Aorta (tissue), 5 donors: ENCODE measurements at places on chromosomes 6 and 20. TPM values are rescaled to one million over a fixed set of nuclear protein-coding genes. Genes with fewer than 3 reads are reported as not detected.

DNA sequence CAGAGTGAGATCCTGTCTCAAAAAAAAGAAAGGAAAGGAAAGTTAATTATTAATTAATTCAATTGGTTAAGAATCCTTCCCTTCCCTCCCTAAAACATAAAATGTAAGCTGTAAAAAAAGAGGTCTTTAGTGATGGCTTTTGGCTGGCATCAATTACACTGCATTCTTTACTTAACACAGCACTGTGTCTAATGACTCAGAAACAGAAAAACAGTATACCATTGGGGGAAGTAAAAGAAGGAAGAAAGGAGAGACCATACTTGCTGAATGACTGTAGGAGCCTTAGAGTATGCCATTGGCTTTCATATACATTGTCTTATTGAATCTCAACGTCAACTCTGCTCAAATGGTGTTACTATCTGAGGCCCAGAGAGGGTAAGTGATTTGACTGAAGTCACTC is 18.3 kb upstream of the CITED2 start:
- H3K4me1 ChIP-seq, result no peaks in the 10 kb centered on the region
- no peak overlapping the region for H3K27ac ChIP-seq

DNA sequence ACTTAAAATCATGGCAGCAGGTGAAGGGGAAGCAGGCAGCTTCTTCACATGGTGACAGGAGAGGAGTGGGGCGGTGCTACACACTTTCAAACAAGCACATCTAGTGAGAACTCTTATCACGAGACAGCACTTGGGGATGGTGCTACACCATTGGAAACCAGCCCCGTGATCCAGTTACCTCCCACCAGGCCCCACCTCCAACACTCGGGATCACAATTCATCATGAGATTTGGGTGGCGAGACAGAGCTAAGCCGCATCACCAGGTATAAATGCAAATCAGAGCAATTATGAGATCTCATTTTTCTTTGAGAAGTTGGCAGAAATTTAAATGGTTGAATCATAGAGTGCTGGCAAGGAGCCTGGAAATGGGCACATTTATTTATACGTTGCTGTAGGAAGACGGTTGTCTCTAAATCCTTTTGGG is 31.4 kb downstream of the IGF2R start:
- H3K36me3 ChIP-seq, result no peaks in the 10 kb centered on the region
- H3K27ac ChIP-seq, result no peak overlapping the region
- no peak for DNase-seq
- H3K4me1 ChIP-seq, result no peaks in the 10 kb centered on the region
- no peaks in the 10 kb centered on the region for H3K27me3 ChIP-seq
- H3K4me3 ChIP-seq, result no peak overlapping the region

- H3K27ac ChIP-seq, result no peak overlapping the region
- H3K36me3 ChIP-seq, result no peaks in the 10 kb centered on the region
- no peaks in the 10 kb centered on the region for H3K4me1 ChIP-seq
- H3K27me3 ChIP-seq, result no peaks in the 10 kb centered on the region
- H3K4me3 ChIP-seq, result no peak overlapping the region
These were observed 58.5 kb downstream of the SUN5 start for GRCh38 chr20:32945710-32946221.

GRCh38 chr6:109526905-109527628 is 44.0 kb upstream of the ZBTB24 start:
- no peaks in the 10 kb centered on the region for H3K27me3 ChIP-seq
- H3K4me3 ChIP-seq, result no peak overlapping the region
- DNase-seq, result peak; percentile 53
- no peaks in the 10 kb centered on the region for H3K4me1 ChIP-seq

GRCh38 chr6:155422635-155423034 is 33.0 kb downstream of the NOX3 start:
- DNase-seq, result no peak
- no peak overlapping the region for H3K27ac ChIP-seq

- no peak overlapping the region for H3K4me3 ChIP-seq
- H3K36me3 ChIP-seq, result no peaks in the 10 kb centered on the region
- no peak overlapping the region for H3K27ac ChIP-seq
- H3K27me3 ChIP-seq, result no peaks in the 10 kb centered on the region
These were observed 92.6 kb downstream of the MAP3K7 start for GRCh38 chr6:90494067-90494780.

DNA sequence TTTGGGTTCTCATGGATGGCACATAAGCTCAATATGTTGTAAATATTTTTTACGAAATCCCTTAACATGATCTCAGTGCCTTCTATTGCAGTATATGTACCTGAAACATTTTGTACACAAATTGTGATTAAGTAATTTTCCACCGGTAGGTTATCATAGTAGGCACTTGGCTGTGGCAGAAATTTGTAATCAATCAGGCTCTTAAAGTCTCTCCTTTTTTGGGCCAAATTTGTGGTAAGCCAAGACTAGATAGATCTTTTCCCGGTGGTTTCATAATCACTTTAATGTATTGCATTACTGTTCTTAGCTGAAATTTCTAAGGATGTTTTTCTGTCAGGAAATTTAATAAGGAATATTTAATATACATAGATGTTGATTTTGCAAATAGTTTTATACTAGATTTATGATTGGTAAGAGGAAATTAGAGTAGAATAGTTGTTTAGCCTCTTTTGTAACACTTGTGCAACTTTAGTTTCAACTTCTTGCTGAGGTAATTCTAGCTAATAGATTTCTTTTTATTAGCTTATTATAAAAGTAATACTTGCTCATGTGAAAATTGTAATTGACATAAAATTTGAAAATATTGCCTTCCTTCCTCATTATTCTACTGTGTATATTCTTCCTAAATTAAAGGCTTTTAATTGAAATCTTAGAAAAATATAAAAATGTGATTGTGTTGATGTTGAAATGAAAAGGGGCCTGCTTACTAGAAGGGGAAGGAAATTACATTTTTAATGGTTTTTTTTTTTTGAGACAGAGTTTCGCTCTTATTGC is 3.2 kb downstream of the PCMT1 start:
- no peak overlapping the region for H3K4me3 ChIP-seq
- H3K27ac ChIP-seq, result no peak overlapping the region
- no peaks in the 10 kb centered on the region for H3K27me3 ChIP-seq

- H3K27ac ChIP-seq, result no peak overlapping the region
- no peak overlapping the region for H3K4me3 ChIP-seq
These were observed 29.0 kb upstream of the GTSF1L start for GRCh38 chr20:43755851-43756250.

The HAO1 gene
- not detected for polyA plus RNA-seq

The ARMC2 gene
- polyA plus RNA-seq, result 5.5 TPM

The RAD21L1 gene
- polyA plus RNA-seq, result not detected

The KIAA0408 gene
- polyA plus RNA-seq, result 4.2 TPM

The TPD52L1 gene
- polyA plus RNA-seq, result 78.0 TPM

The SLC26A8 gene
- not detected for polyA plus RNA-seq
